Stimulated activated CD8-positive, alpha-beta memory T cell treated with anti-CD3 and anti-CD28 coated beads, Interleukin-7, amount 100 ng/mL, for 1 hour (primary cell): ENCODE measurements at places on chromosomes 2 and 18.

DNA sequence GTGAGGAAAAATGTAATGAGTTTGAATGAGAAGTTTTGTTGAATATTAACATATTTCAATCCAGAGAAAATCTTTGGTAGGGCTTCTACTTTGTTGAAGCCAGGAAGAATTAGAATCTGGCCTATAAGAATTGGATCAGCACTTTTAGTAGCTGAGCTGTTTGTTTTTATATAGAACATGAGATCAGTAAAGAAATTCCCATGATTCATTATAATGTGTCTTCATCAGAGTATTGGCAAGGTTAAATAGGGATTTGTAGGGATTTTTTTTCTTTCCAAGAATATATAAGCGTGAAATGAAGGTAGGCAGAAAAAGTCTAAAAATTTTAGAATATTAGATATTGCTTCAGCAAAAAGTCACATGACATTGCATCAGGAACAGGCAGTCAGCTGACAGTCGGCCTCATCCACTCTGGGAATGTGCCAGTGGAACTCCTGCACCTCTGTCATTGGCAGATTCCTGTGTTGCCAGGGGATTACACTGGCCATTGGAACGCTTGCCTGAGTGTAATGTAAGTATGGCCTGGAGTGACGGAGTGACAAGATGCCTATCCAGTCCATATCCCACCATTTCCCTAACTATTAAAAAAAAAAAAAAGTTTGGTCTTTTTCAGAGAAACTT lies 60.6 kb downstream of the SERTAD2 start:
- no peak for DNase-seq

- no peak for DNase-seq
These were observed 37.5 kb downstream of the SLC4A3 start for GRCh38 chr2:219664944-219665343.

DNA sequence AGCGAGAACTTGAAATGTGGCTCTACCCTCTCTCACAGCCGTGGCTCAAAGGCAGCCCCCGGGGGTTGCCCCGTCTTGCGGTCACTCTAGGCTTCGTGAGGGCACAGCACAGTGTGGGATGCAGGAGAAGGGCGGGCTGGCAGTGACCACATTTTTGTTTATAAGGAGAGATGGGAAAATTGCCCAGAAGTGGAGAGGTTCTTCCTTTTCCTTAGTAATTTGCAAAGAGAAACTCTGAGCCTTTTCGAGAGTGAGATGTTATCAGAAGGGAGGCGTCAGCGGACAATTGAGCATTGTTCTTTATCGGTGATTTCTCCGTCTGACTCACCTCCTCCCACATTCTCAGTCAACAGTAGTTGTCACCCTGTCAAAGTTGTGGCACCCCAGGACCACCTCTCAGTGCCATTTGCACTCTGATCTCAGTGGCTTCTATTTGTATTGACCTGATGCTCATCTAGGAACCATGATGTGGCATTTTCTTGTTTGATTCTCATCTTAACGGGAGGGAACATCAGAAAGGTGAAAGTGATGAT lies 89.6 kb downstream of the ACAA2 start:
- DNase-seq = no peak

DNA sequence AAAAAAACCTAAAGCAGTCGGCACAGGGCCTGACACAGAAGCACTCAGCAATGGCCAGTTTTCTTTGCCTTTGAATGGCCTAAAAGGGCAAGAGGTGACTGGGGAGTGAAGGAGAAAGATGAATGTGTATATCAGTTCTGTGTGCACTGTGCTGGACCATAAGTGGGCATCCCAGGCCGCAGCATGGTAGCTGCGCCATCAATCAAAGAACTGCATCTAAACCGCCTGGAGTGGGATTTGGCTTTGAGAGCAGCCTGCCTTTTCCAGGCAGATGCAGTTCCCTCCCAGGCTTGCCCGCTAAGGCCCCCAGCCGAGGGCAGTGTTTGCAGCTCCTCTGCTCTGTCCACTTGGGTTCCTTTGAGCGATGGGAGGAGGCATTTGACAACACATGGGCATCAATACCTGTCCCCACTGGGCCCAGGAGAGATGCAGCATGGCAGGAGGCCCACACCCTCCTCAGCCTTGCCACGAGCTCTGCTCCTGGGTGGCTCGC lies 144.1 kb downstream of the FAM210A start:
- DNase-seq = no peak

GRCh38 chr2:28408764-28409599 lies 16.3 kb downstream of the FOSL2 start:
- DNase-seq = peak; percentile 48

- DNase-seq = no peak
These were observed 98.2 kb upstream of the FOSL2 start for GRCh38 chr2:28294451-28294850.

GRCh38 chr18:3931013-3931315 lies 481.0 kb downstream of the TGIF1 start:
- no peak for DNase-seq

- DNase-seq = no peak
These were observed 64.4 kb downstream of the PLEKHM3 start for GRCh38 chr2:207960911-207961310.

DNA sequence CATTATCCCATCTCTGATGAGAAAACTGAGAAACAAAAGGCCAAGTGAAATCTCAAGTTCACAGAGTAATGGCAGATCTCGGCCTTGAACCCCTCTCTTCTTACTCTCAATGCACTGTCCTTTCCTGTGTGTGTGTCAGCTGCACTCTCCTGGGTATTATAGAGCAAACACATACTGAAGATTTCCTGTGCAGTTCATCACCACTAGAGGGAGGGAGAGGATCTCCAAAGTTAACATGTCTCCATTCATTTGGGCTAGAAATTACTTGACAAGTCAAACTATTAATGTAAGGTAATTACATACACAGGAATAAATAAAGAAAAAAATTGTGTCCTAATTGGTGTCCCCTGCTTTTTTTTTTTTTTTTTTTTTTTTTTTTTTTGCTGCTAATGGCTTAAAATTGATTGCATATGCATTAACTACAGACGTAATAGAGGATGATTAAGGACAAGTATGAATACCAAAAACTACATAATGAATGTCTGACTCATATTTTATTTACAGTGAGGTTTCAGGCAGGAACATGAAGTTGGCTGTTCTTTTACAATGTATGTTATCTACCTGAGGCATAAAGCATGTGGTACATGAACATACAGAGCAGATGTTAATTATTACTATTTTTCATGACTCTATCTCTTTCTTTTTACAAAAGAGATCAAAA lies 269.2 kb downstream of the NYAP2 start:
- no peak for DNase-seq

GRCh38 chr2:172120118-172120517 lies 17.4 kb upstream of the DLX2 start:
- no peak for DNase-seq

GRCh38 chr2:11744631-11745394 lies 1.6 kb upstream of the LPIN1 start:
- no peak for DNase-seq

DNA sequence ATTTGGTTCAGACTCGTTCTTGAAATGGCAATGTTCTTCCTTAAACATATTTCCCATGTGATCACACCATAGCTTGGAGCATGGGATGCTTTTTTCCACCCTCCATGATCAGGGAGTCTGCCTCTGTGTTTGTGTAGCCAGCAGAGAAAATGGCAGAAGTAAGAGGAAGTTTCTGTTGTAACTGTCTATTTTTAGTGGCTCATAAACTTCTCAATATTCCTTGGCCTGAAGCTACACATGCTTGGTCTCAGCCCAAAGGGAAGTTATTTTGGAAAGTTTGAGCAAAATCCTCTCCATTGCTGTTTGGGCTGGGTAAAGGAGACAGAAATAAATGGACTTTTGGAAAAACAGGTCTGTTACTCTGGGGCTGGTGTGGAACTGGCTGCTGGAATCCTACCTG lies 33.4 kb upstream of the ITGA6 start:
- DNase-seq = no peak

DNA sequence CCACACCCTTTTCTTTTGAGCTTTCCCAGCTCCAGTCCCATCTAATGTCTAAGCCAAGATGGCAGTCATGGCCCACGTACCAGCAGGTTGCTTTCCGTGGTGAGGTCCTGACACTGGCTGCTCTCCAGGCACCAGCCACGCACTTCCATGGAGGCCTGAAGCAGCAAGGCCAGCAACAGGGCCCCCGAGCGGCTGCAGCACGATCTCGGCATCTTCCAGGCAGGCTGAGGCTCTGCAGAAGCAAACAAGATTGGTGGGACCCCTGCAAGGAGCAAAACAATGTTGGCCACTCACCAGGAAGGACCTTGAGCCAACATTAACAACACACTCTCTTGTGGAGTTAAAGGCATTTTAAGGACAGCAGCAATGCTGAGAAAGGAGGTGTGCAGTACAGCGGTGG lies 3.8 kb downstream of the POMC start:
- no peak for DNase-seq

DNA sequence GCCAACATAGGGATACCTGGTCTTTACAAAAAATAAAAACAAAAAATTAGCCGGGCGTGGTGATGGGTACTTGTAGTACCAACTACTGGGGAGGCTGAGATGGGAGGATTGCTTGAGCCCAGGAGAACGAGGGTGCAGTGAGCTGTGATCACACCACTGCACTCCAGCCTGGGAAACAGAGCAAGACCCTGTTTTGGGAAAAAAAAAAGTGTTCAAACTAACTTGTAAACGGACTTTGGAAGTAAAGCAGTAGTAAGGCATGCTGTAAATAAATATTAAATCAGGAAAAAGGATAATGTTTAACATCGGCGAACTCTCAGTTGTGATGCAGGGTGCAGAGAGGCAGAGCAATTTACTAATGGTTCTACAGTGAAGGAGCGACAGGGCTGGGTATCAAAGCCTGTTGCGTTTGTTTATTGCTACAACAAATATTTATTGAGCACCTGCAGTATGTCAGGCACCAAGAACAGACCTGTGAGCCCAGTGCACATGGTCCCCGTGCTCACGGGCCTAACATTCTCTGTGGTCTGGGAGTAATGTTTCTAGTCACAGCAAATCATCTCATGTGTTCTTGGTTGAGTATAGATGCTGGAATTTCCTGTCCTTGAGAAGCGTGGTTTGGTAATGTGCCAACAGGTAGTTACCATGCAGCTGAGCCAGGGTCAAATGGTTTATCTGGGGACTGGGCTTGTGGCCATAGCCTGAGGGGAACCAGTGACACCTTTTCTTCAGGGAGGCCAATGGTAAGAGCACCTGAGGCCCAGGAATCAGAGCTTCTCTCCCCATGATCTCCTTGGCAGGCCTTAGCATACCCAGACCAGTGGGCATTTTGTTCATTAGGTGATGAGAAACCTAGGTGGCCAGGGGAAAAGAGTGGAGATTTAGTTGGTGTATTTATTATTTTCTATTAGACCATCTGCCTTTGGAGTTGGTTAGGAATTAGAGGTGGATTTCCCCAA lies 27.9 kb upstream of the GREB1 start:
- DNase-seq = no peak

GRCh38 chr2:187468262-187468661 lies 20.2 kb upstream of the CALCRL start:
- no peak for DNase-seq

GRCh38 chr2:19818543-19818942 lies 83.2 kb downstream of the TTC32 start:
- no peak for DNase-seq

- peak; percentile 27 for DNase-seq
These were observed 107.1 kb upstream of the TTN start for GRCh38 chr2:178914259-178914849.

DNA sequence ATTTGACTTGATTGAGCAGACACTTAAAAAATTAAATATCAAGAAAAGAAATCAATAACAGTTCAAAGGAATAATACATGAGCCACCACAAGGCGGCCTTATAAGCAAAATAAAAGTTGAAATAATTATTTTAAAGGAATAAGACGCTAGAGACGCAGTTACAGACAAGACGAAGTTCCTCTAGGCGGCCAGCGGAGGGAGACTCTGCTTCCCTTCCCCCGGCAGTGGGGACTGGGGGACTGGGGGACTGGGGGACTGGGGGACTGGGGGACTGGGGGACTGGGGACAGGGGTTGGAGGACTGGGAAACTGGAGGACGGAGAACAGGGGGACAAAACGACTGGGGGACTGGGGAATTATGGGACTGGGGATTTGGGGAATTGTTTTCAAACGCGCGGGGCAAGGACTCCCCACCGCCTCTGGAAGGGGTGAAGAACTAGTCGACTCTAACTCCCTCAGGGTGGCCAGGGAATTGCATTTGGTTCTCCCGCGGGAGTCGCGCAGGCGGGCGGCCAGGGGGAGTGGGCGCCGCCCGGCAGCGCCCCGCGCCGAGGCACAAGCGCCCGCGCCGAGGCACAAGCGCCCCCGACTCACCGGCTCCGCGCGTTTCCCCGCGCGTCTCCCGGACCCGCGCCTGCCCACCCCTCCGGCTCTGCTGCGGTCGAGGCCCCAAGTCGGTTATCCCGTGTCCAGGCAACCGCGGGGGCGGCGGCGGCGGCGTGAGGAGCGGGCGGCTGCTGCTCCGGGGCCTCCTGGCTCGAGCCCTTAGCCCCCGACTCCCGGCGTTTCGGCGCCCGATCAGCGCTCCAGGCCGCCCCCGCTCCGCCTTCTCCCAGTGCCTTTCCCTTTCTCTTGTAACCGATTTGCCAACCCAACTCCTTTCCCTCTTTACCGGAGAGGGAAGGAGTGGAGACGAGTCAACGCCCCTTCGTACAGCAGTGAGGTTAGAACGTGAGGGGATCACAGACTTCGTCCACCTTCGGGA lies at the start of gene CCDC178:
Gene CCDC178 (minus strand): TSS at position 662 of the 984 bp plus-strand sequence. CDS start 28,633 bp downstream, outside the sequence.
- no peak for DNase-seq
